GM04504 (cell line): ENCODE measurements at places on chromosomes 1 and 21.

DNA sequence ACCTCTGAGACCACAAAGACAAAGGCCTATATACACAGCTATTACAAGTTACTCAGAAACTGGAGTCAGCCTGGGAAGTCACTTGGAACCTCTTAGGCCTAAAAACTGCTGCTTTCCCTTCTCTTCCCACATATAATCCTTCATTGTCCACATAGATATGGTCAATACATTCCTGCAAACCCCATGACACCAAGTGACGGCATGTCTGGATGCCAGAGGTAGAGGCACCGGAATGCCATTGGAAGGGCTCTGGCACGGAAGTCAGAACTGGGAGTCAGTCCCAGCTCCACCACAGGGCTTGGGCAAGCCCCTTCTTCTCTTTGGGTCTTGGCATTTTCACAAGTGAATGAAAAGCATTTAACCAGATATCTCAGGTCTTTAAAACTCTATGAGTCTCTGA is 204.7 kb downstream of the MATN1 start:
- DNase-seq, result no peak

DNA sequence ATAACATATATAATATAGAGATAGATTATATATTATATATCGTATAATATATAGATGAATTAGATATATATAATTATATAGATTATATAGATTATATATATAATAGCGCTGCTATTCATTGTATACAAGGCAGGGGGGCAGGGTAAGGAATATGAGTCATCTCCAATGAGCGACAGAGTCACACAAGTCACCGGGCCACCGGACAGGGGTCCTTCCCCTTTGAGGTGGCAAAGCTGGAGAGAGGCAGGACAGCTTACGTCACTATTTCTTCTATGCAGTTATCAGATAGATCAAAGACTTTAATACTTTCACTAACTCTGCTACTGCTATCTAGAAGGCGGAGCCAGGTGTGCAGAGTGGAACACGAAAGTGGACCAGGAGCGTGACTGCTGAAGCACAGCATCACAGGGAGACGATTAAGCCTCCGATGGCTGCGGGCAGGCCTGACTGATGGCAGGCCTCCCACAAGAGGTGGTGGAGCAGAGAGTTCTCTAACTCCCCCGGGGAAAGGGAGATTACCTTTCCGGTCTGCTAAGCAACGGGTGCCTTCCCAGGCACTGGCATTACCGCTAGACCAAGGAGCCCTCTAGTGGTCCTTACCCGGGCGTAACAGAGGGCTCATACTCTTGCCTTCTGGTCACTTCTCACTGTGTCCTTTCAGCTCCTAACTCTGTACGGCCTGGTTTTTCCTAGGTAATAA is 2154.7 kb downstream of the MRPL39 start:
- DNase-seq, result no peak

- peak; percentile 83 for DNase-seq
Observed at GRCh38 chr1:225834417-225835329, 24.7 kb downstream of the EPHX1 start.

DNA sequence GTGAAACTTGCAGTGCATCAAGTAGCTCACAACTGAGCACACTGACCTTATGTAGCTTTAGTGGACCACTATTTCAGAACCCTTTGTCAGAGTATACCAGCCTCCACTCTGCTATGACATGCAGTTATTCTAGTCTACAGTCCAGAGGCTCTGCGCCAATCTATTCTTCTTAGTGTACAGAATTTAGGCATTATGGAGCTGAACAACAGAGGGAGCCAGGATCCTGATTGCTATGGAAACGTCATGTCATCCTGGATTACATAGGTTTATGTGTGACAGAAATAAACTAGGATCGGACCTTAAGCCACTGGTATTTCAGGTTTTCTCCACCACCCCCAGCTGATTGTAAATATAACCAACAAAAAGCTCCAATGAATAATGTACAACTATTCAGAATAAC is 48.1 kb upstream of the EEIG2 start:
- DNase-seq, result no peak

- DNase-seq, result no peak
Observed at GRCh38 chr1:32743380-32744070, 41.0 kb upstream of the SYNC start.

- DNase-seq, result no peak
Observed at GRCh38 chr1:194512957-194513356, 1326.5 kb upstream of the B3GALT2 start.

GRCh38 chr1:172497230-172497629 is 35.7 kb upstream of the SUCO start:
- DNase-seq, result peak; percentile 14
